ENCODE measurements at places on chromosomes 6 and 20.

- no peak for DNase-seq
Measured at GRCh38 chr6:3753228-3753835, 1.8 kb upstream of the PXDC1 start.

GRCh38 chr6:153340568-153340967 is 209.5 kb upstream of the RGS17 start:
- DNase-seq: no peak

DNA sequence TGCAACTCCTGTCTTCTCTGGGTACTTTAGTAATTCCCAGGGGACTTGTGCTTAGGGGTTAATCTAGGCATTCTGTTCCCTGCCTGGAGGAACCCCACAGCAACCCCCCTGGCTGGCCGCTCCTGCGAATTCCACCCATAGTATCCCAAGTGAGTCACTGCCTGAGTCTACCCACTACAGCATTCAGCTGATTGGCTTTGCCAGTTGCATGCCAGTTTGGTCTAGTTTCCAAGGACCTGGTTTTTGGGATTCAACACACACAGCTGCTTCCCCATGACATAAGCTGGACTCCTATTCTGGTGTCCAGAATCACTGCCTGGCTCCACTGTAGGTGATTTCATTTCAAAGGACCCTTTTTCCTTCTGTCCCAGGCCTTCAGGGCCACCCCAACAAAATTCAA is 40.3 kb downstream of the PLCG1 start:
- no peak for DNase-seq

DNA sequence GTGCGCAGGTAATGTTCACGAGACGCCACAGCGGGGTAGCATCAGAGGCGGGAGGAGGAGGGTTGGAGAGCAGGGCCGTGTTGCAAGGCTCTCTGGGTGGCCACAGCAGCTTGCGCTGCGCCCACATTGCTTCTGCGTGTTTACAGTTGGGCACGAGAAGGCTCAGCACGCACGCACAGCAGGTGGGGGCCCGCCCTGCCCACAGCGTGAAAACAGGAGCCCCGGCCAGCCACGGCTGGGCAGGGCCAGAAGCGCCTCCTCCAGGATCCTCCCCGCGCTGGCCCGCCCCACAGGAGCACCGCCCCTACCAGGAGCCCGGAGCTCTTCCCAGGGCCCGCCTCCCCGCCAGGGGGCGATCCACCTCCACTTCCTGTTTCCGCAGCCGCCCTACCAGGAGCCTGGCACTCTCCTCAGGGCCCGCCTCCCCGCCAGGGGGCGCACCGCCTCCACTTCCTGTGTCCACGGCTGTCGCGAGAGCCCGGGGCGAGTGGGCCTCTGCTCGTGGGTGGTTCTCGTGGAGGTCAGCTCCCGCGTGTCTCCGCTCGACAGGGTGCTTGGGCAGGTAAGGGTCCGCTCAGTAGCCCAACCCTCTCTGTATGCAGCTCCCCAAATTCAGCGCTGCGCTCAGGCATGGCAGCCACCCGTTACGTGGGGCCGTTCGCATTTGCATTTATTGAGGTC is at the start of gene FAM50B:
Gene FAM50B, plus strand, starts transcription at position 449 of the 681 bp plus-strand sequence. CDS start 439 bp downstream, outside the sequence.
- DNase-seq: peak; percentile 89

GRCh38 chr6:170025341-170025911 is 265.5 kb downstream of the DLL1 start:
- DNase-seq: no peak

- DNase-seq: no peak
Measured at GRCh38 chr6:168962886-168963285, 290.8 kb downstream of the THBS2 start.

GRCh38 chr6:3517350-3517749 is 60.5 kb upstream of the SLC22A23 start:
- DNase-seq: no peak

- DNase-seq: no peak
Measured at GRCh38 chr6:108549241-108549640, 11.5 kb upstream of the FOXO3 start.

- peak; percentile 8 for DNase-seq
Measured at GRCh38 chr20:32231847-32232246, 24.2 kb downstream of the POFUT1 start.

- no peak for DNase-seq
Measured at GRCh38 chr6:157228426-157229131, 94.7 kb downstream of the TMEM242 start.

- DNase-seq: no peak
Measured at GRCh38 chr6:85464722-85465150, 14.9 kb downstream of the NT5E start.

DNA sequence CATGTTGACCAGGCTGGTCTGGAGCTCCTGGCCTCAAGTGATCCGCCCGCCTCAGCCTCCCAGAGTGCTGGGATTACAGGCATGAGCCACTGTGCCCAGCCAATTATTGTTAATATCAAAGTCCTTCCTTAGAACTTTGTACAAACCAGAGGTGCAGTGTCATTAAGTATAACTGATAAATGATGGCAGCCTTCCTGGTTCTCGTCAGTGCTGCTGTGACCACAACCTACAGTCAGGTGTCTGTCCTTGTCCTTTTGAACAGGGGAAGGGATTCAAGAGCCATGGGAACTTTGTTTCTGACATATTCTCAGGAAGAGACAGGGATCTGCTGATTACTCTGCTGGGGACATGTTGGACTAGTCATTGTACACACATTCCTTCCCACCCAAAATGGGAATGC is 103.2 kb upstream of the TIAM2 start:
- no peak for DNase-seq

- no peak for DNase-seq
Measured at GRCh38 chr6:27966816-27967426, 9.9 kb downstream of the OR2B6 start.

DNA sequence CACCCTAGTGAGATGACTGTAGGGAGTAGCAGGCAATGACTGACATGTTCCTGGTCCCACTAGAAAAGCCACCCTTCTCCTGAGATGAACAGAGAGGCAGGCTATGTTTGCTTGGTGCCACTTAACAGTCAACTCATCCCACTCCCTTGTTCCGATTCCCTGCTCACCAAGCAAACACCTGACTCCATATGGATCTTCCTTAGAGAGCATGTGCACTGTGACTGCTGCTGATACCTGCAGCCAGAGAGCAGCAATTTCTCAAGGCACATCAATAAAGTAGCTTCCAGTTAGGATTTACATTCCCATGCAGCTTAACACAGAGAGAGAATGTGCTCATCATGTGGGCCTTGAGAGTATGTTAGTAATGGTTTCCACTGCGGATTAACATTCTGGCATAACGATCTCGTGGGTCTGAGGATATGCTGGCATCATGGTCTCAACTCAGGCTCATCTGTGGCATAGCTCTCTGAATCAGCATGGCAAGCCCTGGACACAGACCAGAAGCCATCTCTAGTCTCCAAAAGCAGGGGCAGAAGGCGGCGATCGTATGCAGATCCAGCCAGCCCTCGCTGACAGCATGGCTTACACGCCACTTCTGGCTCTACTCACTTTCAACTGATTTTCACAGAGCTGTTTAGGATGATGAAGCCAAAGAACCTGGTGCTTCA is 43.9 kb downstream of the ATXN1 start:
- no peak for DNase-seq

DNA sequence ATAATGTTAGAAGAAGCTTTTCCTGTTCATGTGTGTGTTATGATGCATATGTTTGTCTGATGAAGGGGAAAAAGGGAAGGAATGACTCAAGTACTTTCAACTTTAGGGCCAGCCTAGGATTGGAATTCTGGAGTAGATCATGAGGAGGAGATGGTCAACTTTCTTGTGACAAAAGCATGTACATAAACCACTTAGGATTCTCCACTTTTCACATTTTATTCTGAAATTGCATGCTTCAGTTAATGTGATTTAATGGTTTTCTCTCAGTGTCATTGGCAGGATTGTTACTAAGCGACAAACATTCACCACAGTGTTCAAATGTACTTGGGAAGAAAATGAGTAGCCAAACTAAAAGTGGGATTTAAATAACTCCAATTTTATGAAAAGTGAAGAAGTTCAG is 80.1 kb downstream of the UTRN start:
- no peak for DNase-seq

- DNase-seq: no peak
Measured at GRCh38 chr20:62744741-62745191, 36.1 kb downstream of the NTSR1 start.

DNA sequence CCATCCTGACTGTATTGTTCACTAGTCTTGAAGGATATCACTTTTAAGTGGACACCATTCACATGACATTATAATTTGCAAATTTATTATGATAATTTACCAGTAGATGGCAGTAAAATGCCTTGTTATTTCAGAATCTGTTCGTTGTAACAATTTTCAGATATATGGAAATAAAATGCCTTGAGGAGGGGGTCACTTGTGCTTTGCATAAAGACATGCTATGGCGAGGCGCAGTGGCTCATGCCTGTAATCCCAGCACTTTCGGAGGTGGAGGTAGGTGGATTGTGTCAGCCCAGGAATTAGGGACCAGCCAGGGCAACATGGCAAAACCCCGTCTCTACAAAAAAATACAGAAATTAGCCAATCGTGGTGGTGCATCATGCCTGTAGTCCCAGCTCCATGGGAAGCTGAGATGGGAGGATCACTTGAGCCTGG is 9.0 kb upstream of the NCOA6 start:
- no peak for DNase-seq

DNA sequence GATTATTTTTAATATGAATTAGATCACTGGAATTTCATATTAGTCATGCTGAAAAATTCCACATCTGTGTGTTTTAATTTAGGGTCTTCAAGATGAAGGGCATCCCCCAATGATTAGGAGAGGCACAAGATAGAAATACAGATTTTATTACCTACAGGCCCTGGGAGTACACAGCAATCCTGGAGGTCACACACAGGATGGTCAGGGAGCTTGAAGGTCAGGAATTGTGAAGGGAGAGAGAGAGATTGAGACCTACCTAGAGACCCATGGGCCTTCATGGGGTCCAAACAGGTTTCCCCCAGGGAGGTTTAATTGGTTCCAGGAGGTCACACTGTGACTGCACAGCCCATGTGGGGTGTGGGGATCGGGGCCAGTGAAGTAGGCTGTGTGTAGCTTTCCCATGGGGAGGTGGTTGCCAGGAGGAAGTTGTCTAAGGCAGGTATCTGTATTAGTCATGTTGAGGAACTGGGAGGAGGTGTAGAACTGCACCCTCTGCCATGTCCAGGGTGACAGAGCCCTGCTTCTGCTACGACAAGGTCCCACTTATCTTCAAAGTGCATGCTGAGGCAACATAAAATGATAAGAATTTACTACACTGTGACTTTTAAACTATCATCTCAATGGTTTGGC is 18.3 kb downstream of the SNX9 start:
- no peak for DNase-seq

DNA sequence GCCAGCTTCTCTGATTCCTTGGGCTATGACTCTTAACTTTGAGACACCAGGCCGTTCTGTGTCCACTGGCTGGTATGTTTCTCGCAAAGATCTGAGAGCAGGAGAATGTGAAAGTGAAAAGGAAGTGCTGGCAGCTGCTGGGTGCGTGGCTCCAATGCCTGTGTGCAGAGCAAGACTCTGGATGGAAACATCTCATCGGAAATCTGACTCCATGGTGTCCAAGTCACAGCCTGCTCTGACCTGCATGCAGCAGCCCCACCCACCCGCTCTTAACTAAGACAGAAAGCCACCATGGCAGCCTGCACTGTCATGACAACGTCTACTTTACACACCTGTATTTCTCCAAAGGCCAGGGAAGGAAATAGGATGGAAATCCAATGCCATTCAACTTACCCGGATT is 66.3 kb upstream of the MPC1 start:
- no peak for DNase-seq

DNA sequence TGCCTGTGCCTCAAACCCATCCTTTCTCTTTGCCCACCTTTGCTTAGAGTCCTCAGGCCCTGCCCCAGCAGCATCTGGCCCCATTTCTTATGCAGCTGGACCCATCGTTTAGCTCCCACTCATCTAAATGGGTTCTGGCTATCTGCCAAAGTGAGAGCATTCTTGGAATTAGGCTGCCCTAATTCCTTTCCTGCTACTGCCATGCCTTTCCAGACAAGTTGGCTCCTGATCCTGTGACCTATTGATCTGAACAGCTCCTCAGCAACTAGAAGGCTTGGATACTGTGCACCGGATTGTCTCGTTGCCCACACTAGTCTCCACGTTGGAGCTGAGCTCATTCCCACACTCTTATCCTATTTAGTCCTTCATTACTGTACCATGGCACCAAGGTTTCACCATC is 22.9 kb downstream of the DZANK1 start:
- no peak for DNase-seq

GRCh38 chr6:104472021-104472901 is 387.5 kb downstream of the HACE1 start:
- peak; percentile 7 for DNase-seq

GRCh38 chr6:14386668-14387067 is 269.1 kb downstream of the CD83 start:
- no peak for DNase-seq

- no peak for DNase-seq
Measured at GRCh38 chr6:106648651-106649308, 19.4 kb downstream of the QRSL1 start.
